Stimulated activated CD4-positive, alpha-beta T cell treated with anti-CD3 and anti-CD28 coated beads, Interleukin-1b, Interleukin-23, amount 100 ng/mL, for 1 hour (primary cell): ENCODE measurements at places on chromosomes 4 and X.

GRCh38 chr4:179465131-179465797 lies 2023.0 kb upstream of the AGA start:
- DNase-seq = no peak

- DNase-seq = no peak
Observed at GRCh38 chr4:119138046-119138445, 2.4 kb downstream of the MYOZ2 start.

DNA sequence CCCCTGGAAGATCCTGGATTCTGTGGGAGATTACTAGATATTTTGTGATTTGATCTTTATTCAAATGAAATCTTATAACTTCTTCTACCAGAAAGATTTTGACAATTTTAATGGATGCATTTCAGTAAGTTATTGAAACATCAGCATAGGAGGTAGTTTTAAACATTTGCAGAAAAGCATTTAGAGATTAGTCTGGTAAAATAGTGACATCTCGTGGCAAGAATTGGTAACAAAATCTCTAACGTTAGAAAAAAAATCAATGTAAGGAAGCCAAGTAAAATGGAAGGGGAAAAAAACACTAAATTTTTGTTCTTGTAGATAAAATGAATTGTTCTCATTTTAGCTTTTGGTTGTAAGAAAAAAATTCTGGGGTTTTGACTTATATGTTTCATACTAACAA lies 73.3 kb downstream of the TASL start:
- no peak for DNase-seq

DNA sequence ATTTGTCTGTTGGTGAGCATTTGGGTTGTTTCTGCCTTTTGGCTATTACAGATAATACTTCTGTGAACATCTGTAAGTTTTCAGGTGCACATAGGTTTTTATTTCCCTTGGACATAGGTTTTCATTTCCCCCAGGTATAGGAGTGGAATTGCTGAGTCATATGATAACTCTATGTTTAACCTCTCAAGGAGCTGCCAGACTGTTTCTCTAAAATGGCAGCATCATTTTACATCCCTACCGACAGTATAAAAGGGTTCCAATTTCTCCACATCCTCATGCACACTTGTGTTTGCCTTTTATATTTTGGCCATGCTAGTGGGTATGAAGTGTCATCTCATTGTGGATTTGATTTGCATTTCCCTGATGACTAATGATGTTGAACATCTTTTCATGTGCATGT lies 53.5 kb downstream of the TMEM164 start:
- DNase-seq = no peak

GRCh38 chrX:39814391-39814790 lies 283.4 kb downstream of the BCOR start:
- DNase-seq = no peak

- no peak for DNase-seq
Observed at GRCh38 chrX:134747006-134747405, 88.7 kb upstream of the PLAC1 start.
